Stimulated activated CD8-positive, alpha-beta memory T cell treated with anti-CD3 and anti-CD28 coated beads, Interleukin-15, amount 100 ng/mL, for 24 hours (primary cell): ENCODE measurements at places on chromosomes 4 and X.

GRCh38 chrX:85992811-85993229 lies 54.5 kb downstream of the CHM start:
- no peak for DNase-seq

GRCh38 chrX:54640736-54641135 lies 110.7 kb downstream of the GNL3L start:
- no peak for DNase-seq

GRCh38 chrX:152733261-152733975 lies at the start of the genes CSAG1 and MAGEA12:
CSAG1 (minus strand) TSS chrX:152733721; CDS start chrX:152732460, 1,261 bp downstream.
MAGEA12 (plus strand) TSS chrX:152733757; CDS start chrX:152736162, 2,405 bp downstream.
- DNase-seq: no peak

DNA sequence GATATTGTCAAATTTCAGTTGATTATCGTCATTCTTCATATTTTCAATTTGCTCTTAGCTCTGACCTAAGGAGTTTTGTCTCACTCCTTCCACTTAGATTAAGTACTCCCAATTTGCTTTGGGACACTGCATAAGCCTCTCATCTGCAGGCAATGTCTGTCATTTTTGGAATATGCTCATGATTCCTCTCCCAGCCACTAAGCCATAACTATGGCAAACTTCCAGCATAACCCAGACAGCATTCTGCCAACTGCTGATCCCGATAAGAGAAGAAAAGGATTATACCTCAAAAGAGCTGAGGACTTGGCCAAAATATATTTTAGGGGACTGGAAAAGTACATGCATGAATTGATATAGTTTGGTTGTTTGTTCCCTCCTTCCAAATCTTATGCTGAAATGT lies 444.4 kb downstream of the GABRG1 start:
- no peak for DNase-seq

DNA sequence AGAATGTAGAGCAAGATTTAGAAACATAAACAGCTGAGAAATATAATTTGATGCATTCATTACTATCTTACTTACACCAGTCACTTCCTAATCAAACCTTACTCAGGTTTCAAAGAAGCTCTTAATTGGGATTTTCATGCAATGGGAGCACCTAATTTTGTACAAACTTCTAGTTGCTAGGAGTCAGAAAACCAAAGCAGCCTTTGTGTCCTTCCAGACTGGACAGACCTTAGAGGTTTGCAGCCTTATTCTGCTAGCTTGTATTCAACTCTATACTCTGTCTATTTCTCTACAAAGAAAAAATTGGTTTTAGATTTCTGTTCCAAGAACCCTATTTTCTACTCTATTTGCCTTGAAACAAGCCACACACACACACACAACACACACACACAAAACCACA lies 19.4 kb downstream of the GABRA2 start:
- DNase-seq: no peak

DNA sequence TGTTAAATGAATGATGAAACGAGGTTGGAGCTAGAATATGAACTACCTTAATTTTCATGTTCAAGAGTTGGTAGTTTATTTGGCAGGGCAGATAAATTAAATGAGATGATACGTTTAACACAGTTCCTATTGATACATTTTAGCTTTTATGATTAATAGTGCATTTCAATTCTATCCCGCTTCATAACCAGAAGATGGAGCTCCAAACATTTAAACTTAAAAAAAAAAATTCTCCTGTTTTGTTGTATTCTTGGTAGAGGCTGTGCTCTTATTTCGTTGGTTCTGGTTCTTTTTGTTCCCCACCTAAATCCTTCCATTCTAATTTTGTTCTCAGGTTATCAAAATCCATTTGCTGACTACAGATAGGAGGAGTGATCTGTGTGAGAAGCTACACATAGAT lies 71.8 kb upstream of the PTPN13 start:
- no peak for DNase-seq

DNA sequence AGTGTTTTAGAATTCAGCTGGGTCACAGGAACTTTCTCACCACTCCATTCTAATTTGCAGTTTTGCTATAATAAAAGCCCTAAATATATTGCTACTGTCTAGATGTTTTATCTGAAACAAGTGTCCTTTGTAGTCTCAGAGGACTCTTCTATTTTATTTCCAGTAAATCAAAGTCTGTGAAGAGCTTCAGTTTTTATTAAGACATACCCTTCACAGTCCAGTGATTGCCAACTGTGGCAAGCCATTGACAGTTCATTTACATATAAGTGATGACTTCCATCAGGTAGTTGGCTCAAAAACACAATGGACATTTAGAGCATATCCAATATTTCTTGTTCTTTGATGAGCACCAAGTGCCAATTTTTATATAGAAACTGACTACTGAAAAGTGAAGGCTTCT lies 466.1 kb downstream of the IQCM start:
- DNase-seq: no peak

DNA sequence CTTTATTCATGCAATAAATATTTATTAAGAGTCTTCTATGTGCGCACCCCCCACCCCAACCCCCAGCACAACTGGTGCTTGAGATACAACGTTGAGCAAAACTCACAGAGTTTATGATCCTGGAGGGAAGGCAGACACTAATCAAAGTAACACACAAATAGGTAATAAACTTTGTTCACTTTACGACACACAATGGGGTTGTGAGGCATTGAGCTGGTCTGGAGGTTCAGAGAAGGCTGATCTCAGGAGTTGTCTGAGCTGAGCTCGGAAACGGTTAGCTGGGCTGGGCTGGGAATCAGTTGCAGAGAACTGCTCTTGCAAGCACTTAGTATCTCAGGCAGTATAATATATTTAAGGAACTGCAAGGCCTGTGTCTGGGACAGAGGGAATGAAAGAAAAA lies 238.5 kb downstream of the SCFD2 start:
- no peak for DNase-seq

- DNase-seq: no peak
Measured at GRCh38 chr4:127080141-127080540, 552.6 kb upstream of the INTU start.

DNA sequence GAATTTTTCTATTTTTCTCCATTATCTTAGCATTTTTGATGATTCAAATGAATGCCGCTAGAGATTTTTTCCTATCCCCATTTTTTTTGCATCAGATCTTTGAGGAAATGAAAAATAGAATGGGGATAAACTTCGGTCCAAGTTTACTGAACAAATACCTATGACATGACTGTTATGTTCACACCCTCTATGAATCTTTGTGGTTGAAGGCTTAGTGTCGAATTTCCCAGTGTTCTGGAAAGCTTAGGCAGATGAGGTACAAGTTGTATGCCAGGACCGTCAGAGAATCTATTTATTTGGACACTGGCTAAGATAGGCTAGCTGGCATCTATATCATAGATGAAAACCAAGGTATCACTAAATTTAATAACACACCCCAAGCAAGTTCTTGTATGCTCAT lies 123.4 kb downstream of the SPCS3 start:
- DNase-seq: no peak

DNA sequence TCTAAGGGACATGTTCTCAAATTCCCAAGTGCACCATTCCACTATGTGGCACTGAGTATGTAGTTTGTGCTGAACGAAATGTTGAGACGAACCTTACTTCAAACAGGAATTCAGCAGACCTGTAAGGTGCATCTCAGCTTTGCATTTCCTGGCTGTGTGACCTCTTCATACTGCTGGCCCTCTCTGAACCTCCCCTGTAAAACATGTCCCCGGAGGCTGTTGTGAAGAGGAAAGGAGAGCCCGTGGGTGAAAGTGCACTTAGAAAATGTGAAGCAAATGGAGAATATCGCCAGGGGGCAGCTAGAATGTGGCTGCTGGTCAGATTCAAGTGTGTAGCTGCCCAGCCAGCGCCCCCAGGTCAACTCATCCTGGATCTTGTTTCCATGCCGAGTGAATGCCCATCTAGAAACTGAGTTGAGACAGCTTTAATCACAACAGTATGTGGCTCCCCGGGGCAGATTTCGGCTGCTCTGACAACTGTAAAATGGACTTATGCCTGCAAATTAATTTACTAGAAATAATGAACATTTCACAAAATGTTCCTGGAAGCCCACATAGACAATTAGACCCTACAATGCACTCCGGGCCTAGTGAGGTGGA lies 263.3 kb downstream of the EVC2 start:
- no peak for DNase-seq

DNA sequence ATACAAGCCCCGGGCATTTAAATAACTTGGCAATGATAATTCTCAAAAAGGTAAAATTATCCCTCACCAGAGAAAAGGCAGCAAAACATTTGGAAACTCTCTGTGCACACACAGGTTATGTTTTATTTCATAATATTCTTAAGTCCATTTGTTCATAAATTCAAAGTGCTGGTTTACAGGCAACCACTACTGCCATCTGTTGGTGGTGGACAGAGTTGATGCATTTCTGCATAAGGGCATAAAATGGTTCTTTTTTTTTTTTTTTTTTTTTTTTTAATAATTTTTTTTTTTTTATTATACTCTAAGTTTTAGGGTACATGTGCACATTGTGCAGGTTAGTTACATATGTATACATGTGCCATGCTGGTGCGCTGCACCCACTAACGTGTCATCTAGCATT lies 31.5 kb upstream of the IL21 start:
- no peak for DNase-seq

GRCh38 chr4:68717999-68718398 lies 47.5 kb upstream of the UGT2B15 start:
- no peak for DNase-seq

- DNase-seq: no peak
Measured at GRCh38 chrX:136759968-136760367, 20.8 kb downstream of the ARHGEF6 start.

GRCh38 chr4:76504613-76505465 lies 69.8 kb downstream of the SHROOM3 start:
- DNase-seq: no peak

GRCh38 chr4:161546902-161547301 lies 616.9 kb downstream of the FSTL5 start:
- no peak for DNase-seq

GRCh38 chr4:2866160-2866861 lies 22.7 kb downstream of the ADD1 start:
- DNase-seq: no peak

DNA sequence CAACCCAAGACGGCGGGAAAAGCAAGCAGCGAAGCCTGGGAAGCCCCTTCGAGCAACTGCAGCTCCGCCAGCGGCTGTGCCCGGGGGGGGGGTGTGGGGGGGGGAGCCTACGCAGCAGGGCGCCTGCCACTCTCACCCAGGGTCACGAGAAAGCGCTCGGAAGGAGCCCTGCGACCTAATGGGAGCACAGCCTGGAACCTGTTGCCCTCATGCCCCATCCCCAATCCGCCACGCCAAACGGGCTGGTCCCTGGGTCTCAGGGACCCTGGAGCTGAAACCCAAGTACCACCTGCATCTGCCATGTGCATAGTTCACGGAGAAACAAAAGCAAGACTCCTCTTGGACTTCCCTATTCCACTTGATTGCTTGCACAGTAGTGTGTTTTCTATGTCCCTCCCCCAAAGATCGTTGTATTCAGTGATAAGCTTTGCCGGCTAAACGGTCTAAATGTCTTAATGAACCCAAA lies 359 bp upstream of the GAB3 start:
- DNase-seq: no peak

- no peak for DNase-seq
Measured at GRCh38 chr4:161555689-161556660, 607.8 kb downstream of the FSTL5 start.

DNA sequence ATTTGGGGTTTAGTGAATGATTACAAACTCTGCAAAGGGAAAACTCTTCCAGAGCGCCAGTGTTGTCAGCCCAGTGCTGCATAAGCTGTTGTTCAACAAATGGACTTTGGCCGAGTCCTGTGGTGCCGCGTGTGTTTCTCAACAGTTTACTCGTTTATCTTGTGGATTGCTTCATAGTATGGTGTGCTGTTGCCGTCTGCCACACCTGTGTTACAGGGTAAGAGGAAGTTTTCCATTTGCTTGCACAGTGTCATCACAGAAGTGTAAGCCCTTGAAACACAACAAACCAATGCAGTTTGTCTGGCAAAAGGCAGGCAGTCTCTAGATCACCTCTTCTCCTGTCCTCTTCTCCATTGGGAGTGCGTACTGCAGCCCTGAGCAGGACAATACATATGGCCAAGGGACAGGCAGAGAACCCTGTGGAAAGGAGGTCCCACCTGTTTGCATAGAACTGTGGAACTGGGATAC lies 66.3 kb downstream of the DCUN1D4 start:
- no peak for DNase-seq

- DNase-seq: no peak
Measured at GRCh38 chr4:85637778-85638177, 162.8 kb downstream of the ARHGAP24 start.

- DNase-seq: no peak
Measured at GRCh38 chrX:79604364-79604763, 237.2 kb upstream of the ITM2A start.
